HCEC 1CT (cell line): ENCODE measurements at places on chromosomes 4 and X.

DNA sequence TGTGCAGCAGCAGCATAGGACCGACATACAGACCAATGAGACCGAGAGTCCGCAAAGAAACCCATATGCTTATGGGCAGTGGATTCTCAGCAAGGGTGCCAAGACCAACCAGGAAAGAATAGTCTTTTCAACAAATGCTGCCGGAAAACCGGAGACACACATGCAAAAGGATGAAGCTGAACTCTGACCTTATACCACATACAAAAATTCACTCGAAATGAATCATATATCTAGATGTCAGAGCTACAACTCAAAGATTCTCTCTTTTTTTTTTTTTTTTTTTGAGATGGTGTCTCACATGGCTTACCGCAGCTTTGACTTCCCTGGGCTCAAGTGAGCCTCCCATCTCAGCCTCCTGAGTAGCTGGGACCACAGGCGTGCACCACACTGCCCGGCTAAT lies 16.0 kb upstream of the MXD4 start:
- DNase-seq = no peak

DNA sequence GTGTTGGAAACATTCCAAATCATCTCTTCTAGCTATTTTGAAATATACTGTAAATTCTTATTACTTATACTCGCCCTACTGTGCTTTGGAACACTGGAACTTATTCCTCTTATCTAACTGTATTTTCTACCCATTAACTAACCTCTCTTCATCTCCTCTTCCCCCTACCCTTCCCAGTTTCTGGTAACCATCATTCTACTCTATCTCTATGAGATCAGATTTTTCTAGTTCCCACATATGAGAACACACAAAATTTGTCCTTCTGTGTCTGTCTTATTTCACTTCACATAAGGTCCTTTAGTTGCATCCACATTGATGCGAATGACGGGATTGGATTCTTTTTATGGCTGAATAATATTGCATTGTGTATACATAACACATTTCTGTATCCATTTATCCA lies 1003.8 kb upstream of the INTU start:
- DNase-seq = no peak

DNA sequence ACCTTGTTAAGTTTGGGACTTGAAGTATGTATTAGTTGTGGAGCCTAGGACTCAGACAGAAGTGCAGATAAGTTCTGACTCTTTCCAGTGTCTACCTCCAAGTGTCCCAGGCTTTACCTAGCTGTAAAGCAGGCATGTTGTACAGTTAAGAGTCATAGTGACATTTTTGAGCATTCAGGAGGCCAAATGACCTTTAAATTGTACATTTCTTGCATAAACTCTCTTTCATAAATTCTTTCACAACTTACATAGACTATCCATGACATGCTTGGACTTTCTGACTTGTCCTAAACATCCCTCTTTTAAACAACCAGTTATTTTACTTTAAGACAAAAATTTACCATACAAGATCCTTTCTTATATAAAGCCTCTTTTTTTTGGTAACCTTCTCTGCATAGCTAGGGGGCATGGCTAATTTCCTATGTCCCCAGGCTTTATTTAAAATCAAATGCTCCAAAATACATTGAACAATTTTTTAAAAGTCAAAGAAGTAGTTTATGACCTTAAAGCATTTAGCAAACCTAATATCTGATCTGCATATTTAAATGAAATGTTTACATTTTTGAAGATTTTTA lies 40.1 kb upstream of the UGT8 start:
- no peak for DNase-seq

DNA sequence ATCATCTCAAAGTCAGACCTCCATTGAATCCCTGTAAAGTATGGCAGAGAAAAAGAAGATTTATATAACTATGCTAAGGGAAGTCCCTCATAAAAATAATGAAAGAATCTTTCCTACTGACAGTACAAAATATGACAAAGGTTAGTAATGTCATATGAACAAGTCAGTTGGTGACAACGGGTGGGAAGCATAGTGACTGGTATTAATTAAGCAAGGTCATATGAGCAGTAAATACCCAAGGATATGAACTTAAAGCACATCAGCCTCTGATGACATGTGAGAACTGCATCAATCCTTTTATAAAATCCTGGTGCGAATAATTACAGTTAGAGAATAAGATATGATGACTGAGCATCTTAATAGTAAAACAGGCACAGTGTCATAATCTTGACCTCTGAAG lies 364.8 kb upstream of the GALNTL6 start:
- no peak for DNase-seq

- DNase-seq = no peak
Observed at GRCh38 chr4:98522062-98522461, 136.3 kb downstream of the TSPAN5 start.

GRCh38 chrX:74383611-74384010 lies 37.7 kb upstream of the SLC16A2 start:
- peak; percentile 35 for DNase-seq
